Right hindlimb (tissue), 1 donor: ENCODE measurements at places on chromosomes 11 and 22.

- DNase-seq, result no peak
These were observed 9.0 kb downstream of the FAM76B start for GRCh38 chr11:95780544-95780943.

DNA sequence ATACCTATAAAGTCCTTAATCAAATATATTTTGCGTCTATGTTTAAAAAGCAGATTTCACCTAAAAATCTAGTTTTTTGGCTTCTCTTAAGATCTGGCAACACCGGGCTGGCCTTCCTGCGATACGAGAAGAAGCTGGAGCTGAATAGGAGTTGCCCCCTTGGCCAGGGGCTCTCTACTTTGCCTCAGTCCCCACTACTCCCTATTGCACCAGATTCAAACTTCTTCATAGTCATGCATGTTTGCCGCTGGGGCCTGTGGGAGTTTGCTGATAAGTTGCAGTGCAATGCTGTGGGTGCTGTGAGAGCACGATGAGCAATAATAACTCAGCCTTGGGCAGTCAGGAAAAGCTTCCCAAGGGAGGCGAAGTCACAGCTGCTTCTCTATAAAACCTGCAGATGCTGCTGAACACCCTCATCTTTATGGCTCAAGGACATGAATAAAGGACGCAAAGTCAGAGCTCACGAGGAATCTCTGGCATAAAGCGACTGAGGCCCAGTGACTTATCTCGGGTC lies 15.2 kb upstream of the EIF3D start:
- no peak for DNase-seq

DNA sequence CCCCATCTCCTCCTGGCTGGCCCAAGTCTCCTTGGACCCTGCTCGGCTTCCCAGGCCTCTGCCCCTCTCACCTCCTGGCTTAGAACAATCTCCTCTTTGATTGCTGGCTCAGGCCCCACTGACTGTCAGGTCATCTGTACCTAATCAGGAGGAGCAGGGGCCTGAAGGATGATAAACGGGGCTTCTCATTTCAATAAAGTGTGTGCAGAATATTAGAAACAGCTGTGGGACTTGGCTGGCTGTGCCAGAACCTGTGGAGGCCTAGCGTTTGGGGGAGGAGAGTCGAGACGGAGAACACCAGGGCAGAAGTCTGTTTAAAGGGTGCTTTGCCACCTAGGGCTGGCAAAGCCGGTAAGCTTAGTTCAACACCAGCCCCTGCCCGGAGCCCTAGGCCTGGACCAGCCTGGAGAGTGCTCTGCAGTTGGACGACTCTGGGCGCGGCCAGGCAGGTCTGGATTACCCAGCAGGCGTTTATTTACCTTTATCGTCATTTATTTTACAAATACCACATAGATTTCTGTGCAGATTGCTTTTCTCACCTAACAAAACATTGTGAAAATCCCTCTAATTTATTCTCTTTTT lies 10.1 kb upstream of the VSIG10L2 start:
- peak; percentile 85 for DNase-seq

DNA sequence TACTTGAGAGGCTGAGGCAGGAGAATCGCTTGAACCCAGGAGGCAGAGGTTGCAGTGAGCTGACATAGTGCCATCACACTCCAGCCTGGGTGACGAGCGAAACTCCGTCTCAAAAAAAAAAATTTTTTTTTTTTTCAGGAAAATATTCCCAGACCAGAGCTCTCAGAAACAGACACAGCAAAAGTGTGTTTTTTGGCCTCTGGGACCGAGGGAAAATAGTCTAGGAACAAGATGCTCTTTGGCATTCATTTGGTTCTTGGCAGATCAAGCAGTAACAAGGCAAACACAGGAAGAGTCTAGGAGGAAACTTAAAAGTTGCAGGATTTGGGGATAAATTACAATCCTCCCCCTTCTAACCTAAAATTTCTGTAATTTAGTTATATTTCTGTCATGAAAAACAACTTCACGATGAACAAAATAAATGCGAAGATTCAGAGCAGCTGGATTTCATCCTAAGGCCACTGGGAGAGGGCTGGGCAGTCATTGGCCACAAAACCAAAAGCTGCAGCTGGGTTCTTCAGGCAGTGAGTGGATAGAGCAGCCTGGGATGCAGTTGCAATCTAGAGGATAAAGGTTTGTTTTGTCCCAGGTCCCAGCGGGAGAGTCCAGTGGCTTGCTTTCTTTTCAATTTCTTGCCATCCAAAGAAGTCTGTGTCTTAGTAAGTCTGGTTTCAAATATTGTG lies 19.7 kb downstream of the ATG16L2 start:
- DNase-seq, result peak; percentile 70

GRCh38 chr11:62556108-62556874 lies 9.7 kb upstream of the AHNAK start:
- peak; percentile 90 for DNase-seq

GRCh38 chr22:44659140-44659539 lies 42.9 kb upstream of the PRR5 start:
- no peak for DNase-seq

DNA sequence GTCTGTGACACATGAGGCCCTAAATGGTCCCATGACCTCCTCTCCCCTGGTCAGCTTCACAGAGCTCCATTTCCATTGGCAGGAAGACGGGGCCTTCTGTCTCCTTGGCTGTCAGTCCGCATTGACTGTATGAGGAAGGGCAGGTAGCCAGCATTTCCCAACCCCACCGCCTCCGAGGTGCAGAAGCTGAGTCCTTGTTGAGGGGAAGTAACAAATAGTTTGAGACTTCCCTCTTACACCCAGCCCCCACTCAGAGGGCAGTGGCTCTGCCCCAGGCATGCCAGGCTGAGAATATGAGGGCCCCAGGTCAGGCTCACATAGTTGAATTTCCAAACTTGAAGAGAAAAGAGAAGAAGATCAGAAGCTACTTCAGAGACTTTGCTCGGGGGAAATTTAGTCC lies 611.1 kb downstream of the BRD1 start:
- DNase-seq, result no peak

DNA sequence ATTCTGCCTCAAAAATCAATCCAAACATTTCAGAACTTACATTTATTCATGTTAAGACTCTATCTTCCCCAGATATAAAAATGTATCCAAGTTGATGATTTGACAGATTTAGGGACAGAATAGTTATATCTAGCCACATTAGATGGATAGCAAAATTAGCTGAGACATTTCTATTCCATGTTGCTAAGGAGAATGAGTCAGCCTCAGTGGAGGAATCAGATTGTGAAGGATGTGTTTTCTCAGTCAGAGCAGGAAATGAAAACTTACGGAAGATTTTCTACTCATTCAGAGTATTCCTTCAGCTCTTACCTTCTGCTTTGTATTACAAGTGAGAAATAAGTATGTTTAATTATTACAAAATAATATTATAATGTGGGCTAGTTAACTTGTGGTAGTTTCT lies 556.3 kb upstream of the ANO3 start:
- no peak for DNase-seq

GRCh38 chr11:9028581-9028980 lies 24.8 kb upstream of the NRIP3 start:
- DNase-seq, result no peak

- DNase-seq, result no peak
These were observed 8.8 kb upstream of the RPL3 start for GRCh38 chr22:39327995-39328754.

DNA sequence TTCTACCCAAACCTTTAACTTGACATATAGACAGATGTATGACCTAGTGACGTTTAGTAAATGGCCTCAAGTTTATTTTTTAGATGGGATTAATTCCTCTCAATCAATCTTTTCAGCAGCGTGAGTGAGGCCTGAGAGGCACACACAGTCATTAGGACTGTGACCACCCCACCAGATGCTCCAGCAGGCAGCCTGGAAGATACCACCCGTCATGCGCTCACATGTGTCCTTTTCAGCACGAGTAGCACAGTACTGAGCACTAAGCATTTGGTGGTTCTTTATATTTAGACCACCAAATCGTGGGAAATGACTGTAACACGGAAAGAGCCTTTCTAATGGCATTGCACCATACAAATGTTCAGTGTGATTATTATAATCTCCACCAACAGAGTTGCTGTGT lies 354.6 kb upstream of the DDI1 start:
- DNase-seq, result no peak

- no peak for DNase-seq
These were observed 10.7 kb downstream of the MCM5 start for GRCh38 chr22:35410663-35411034.

- DNase-seq, result no peak
These were observed 18.7 kb upstream of the MUC6 start for GRCh38 chr11:1055109-1055703.

GRCh38 chr11:65809496-65809895 lies 22.6 kb downstream of the OVOL1 start:
- no peak for DNase-seq

DNA sequence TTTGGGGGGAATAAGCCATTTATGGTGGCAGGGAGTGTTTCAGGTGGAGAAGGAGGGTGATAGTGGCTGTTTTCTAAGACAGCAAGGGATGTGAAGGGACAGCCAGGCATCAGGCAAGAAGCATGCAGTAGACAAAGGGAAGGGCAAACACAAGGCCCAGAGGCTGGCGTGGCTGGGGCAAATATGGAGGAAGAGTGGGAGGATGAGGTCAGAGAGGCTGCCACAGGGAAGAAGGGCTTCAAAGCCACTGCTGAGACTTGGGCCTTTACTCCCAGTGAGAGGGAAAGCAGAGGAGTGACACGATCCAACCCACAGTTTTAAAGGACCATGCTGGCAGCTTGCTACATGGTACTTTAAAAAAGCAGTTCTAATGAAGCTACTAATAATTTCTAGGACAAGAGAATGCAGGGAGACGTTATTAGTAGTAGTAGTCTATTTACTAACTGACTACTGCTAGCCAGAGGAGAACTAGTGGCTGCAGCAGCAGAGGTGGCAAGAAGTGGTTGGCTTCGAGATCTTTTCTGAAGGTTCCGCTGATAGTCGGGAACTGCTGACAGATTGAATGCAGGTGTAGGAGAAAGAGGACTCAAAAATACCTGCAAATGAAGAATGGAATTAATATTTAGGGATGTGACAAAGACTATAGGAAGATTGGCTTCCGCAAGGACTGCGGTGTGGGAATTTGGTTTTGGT lies 13.7 kb downstream of the KMT5B start:
- no peak for DNase-seq

- no peak for DNase-seq
These were observed 69.6 kb upstream of the ALKBH3 start for GRCh38 chr11:43810929-43811596.

- no peak for DNase-seq
These were observed 19.9 kb downstream of the TEAD1 start for GRCh38 chr11:12694183-12694531.

DNA sequence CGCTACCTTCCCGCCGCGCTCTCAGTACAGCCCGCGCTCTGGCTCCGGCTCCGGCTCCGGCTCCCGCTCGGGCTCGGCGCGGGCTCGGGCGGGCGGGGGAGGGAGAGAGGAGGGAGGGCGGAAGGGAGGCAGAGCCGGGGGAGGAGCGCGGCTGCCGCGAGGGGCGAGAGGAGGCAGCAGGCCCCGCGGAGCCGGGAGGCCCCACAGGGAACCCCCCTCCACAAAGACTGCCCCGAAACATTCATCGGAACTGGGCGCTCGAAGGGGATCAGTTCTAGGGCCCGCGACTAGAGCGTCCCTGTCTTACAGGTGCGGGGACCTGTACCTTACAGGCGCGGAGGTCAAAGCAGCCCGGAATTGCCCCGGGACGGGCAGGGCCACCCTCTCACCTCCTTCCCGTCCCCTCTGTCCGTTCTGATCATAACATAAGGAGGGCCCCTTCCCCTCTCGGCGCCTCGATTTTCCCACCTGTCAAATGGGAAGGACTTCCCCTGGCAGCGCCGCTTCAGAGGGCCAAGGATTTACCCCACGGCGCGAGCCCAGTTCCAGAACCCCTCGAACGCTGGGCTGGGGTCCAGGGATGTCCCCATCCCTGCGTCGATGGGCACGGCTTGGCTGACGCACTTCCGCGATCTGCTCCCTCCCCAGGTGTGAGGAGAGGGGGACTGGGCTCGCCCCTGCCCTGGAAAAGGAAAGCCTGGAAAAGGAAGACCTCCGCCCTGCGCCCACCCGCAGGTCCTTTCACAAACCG lies at the start of gene SHISA8:
Gene SHISA8, minus strand, starts transcription at position 40 of the 751 bp plus-strand sequence. CDS start 407 bp downstream, outside the sequence.
- DNase-seq, result peak; percentile 77

DNA sequence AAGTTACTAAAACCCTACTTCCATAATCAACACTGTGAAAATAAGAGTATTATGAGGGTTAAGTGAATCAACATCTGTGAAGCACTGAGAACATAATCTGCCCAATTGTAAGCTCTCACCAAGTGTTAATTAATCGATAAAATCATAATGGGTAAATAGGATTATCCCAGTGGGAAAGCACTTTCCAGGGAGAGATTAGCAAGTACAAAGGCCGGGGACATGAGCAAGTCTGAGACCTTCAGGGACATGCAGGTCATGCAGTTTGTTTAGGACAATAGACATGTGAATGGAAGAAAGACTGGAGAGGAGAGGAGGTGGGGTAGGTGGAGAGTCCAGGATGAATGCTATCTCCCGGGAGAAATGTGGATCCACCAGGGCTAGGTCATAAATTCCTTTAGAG lies 57.8 kb upstream of the FIBIN start:
- no peak for DNase-seq

GRCh38 chr22:44363013-44363979 lies 50.5 kb upstream of the SHISAL1 start:
- peak; percentile 92 for DNase-seq

- DNase-seq, result peak; percentile 23
These were observed 59.7 kb upstream of the KCNQ1OT1 start for GRCh38 chr11:2759228-2760195.

DNA sequence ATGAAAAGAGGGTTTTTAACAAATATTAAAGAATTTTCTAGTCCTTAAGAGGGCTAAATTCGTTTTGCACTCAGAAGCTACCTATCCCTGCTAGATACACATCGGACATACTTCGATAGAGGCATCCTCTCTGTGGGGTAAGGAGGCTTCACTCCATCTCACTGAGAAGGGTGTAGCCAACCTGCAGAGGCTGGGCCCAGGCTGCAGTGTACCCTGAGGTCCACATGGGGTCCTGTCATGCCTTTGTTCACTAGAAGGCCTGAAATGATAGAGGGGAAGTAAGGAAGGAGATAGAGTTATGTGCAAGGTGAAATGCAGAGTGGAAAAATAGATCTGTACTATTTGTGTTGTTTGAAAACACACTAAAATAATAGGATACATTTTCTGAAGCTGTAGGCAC lies 45.6 kb downstream of the IGSF9B start:
- DNase-seq, result no peak

DNA sequence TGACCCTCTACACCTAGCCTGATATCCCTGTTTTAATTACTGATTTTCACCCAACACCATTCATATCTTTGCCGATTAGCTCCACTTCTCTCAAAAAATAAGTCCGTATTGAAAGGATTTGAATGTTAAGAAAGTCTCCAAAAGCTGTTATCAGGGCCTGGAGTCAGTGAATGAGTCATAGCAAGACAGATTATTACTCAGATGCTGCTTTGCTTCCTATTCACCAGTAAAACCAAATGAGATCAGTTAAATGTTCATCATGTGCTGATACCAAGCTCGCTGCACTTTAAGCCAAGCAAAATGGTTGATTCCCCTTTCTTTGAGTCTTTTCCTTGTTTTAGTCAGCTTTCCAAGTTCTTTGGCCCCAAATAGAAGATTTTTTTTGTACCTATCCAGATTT lies 228.4 kb downstream of the FAT3 start:
- DNase-seq, result no peak

GRCh38 chr11:100152766-100153165 lies 534.3 kb upstream of the ARHGAP42 start:
- DNase-seq, result no peak

- no peak for DNase-seq
These were observed 49.6 kb upstream of the ALKBH3 start for GRCh38 chr11:43830928-43831440.

- DNase-seq, result peak; percentile 28
These were observed 26.6 kb downstream of the SC5D start for GRCh38 chr11:121318848-121319834.

GRCh38 chr11:75145972-75146519 lies 4.9 kb upstream of the SLCO2B1 start:
- DNase-seq, result no peak
